ENCODE measurements at places on chromosomes 2 and 18.

- DNase-seq, result no peak
These were observed 62.4 kb upstream of the TCF4 start for GRCh38 chr18:55650363-55650870.

- peak; percentile 12 for DNase-seq
These were observed 466.5 kb downstream of the METTL4 start for GRCh38 chr18:2104620-2105462.

DNA sequence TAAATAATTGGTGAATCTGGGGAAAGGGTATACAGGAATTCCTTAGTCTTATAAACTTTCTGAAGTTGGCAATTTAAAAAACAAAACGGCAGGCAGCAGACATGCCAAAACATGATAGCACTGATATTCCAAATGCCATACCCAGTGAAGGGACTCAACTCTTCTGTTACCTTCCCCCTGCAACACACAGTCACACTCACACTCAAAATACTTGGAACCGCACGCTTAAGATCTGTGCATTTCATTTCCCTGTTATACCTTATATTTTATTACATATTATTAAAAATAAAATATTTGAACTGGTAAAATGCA lies 123.4 kb downstream of the ZFP36L2 start:
- DNase-seq, result no peak

DNA sequence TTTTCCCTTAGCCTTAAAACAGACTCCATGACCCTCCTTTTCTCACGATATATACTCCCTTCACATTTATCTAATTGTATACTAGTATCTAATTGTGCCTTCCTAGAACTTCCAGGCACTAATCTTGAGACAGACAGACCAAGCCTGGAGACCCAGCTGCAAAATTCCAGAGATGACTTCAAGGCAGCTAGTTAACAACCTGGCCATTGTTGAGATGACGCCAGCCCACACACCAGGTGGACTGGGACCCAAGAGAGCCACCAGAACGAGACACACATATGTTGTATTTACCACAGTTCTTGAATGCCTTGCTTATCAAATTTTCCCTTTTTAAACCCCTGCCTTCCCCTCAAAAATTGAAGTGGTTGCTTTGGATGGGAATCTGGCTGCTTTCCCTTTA lies 48.9 kb upstream of the SELENOI start:
- no peak for DNase-seq

DNA sequence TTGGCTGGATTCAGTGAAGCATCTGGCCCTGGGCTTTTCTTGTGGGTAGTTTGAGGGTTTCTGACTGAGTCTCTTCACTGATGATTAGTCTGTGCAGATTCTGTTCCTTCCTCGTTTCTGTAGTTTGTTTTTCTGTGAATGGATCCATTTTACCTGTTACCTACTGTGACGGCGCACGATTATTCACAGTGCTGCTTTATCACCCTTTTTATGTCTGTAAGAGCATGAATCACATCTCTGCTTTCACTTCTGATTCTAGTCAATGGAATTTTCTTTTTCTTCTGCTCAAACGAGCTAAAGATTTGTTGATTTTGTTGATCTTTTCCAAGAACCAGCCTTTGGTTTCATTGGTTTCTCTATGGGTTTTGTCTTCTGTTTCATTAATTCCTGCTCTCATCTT lies 60.8 kb downstream of the SLC66A2 start:
- DNase-seq, result no peak

DNA sequence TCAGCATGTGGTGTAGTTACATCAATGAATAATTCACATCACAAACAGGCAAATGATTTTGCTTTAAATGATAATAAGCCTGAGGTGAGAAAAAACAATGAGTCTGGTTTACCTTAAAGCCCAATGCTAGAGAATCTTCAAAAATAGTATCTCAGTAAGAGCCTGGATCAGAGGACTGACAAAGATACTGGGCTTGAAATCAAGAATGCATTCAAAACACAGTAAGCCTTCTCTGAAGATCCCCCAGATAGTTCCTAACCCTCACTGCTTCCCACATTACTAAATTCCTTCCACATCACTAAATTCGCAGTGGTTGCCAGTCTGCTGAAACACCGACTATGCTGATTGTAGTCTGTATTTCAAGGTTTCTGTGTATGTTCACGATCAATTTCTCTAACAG lies 514.9 kb downstream of the SUCLG1 start:
- DNase-seq, result no peak

- no peak for DNase-seq
These were observed 37.8 kb downstream of the KCTD18 start for GRCh38 chr2:200471928-200472645.

DNA sequence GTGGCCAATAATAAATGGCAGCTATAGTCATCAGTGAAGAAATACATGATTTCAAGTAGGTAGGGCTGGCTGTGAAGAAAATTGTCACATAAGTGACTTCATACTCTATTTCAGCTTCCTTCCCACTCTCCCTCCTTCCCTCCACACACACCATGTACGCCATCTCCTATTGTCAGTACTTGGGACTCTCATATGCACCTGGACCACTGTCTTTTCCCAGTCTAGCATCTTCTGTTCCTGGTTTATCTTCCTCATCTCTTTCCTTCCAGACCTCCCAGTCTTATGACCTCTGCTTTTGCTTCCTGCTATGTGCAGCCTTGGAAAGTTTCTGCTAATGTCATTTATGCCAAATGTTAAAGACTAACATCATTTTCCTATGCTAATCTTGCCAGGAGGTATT lies 35.0 kb downstream of the HNMT start:
- no peak for DNase-seq

GRCh38 chr2:108217211-108217610 lies 22.6 kb upstream of the SULT1C3 start:
- DNase-seq, result no peak

- no peak for DNase-seq
These were observed 877.7 kb downstream of the CBLN2 start for GRCh38 chr18:71666481-71666880.

GRCh38 chr18:44130376-44130942 lies 550.2 kb upstream of the SETBP1 start:
- DNase-seq, result no peak

GRCh38 chr18:7096838-7097237 lies 20.8 kb downstream of the LAMA1 start:
- DNase-seq, result no peak

GRCh38 chr2:217958884-217959225 lies 43.9 kb downstream of the TNS1 start:
- no peak for DNase-seq

DNA sequence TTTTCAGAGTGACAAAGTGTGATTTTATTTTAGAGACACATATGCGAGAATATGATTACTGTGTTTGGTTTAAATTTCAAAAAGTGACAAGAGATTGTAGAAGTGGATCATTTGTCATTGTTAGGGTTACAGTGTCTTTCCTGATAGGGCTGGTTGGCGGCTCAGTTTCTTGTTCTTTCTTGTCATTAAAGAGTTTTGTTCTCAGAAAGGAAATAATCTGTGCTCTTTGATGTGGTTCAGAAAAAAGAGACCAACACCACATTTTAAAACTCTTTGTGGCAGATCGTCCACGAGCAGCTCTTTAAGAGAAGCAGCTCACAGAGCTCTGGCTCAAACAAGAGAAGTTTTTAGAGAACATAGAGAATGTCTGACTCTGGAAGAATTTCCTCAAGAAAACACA lies 45.6 kb upstream of the ZNF532 start:
- DNase-seq, result no peak

- no peak for DNase-seq
These were observed 19.8 kb downstream of the STAT1 start for GRCh38 chr2:190994148-190994547.
